ENCODE measurements at places on chromosomes 1 and 21.

GRCh38 chr1:53381790-53382401, 54.0 kb upstream of the LRP8 start:
- DNase-seq: no peak

DNA sequence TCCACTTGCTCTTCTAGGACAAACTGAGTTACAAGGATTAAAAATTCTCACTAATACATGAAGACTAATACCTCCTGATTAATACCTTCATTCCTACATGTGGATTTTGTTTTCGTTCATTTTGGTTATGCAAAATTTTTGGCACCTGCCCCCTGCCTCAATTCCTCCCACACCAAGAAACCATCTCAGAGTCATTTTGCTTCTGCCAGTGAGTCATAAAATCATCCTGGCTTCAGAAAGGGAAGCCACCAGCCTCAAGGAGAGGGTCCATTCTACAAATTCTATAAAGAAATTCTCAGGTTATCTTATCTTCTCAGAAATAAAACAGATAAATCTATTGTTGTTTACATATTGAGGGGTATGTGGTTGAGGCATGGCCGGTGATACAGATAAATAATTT, 103.2 kb upstream of the COA6 start:
- DNase-seq: no peak

DNA sequence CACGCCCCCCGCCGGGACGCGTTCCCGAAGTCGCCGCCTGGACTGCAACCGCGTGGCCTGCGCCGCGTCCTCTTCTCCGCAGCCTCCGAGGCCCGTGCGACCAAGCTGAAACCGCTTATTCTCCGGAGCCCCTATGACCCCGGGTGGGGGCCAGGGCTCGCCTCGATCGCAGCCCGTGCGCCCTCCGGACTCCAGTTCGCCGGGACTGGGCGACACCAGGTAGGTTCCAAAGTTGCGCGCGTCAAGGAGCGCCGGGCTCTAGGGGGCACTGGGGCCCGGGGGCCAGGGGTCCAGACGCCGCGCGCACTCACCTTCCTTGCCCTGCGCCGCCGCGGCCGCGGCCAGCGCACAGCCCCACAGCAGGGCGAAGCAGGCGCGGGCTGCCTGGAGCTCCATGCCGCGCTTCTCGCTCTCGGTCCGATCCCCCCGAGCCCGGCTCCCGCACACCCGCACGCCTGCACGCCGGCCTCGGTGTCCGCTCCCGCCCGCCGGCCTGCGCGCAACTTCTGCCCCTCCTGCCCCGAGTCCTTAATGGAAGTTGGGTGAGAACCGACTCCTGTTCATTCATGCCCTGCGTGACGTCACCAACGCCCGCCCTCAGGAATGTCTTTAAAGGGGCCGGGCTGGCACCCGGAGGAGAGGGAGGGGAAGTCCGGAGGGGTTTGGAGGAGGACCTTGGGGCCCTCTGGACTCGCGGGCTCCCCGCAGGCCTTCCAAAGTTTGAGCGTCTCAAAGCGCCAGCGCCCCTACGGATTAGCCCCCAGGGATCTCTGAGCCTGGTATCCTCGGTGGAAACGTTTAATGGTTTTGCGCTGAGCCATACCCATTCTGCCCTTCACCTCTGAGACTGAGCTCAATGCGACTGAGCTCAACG, at the start of gene EPHA2:
Gene EPHA2 (minus strand): TSS at position 533 of the 874 bp plus-strand sequence. CDS start 137 bp downstream, at position 396.
- DNase-seq: no peak

- no peak for DNase-seq
Measured at GRCh38 chr1:43853161-43853921, 80.3 kb upstream of the ARTN start.

GRCh38 chr1:44698138-44698537, 23.6 kb downstream of the ARMH1 start:
- DNase-seq: no peak

- DNase-seq: no peak
Measured at GRCh38 chr1:3992103-3992556, 92.1 kb upstream of the C1orf174 start.

- no peak for DNase-seq
Measured at GRCh38 chr1:182279302-182279701, 112.3 kb downstream of the GLUL start.

- no peak for DNase-seq
Measured at GRCh38 chr1:241641773-241642592, 1.8 kb upstream of the CHML start.

DNA sequence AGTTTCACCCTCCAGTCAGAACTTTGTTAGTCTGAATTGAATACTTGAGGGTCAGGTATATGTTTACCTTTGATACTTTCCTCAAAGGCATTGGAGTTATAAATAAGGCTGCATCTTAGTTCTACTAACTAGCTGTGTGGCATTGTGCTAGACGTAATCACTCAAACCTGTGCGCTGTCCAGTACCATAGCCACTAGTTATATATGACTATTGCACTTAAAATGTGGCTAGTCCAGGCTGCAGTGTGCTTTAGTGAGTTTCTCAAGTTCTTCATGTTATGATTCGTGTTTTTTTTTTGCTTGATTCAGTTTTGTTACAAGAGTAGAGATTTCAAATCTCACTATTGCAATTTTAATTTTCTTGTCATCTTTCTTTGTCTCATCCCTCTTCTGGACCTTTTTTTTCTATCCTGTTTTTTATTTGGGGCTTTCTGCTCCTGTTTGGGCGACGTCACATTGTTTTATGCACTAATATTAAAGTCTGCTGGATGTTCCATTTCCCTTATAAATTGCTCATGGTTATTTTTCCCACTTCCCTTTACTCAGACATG, 5.7 kb downstream of the MAN1A2 start:
- no peak for DNase-seq

Data from NK-92 treated with Interleukin-12 subunit alpha and Interleukin-12 subunit beta, amount 100 ng/mL, for 24 hours (cell line).